Large intestine (tissue), 12 donors: ENCODE measurements at places on chromosomes 3 and 15.

DNA sequence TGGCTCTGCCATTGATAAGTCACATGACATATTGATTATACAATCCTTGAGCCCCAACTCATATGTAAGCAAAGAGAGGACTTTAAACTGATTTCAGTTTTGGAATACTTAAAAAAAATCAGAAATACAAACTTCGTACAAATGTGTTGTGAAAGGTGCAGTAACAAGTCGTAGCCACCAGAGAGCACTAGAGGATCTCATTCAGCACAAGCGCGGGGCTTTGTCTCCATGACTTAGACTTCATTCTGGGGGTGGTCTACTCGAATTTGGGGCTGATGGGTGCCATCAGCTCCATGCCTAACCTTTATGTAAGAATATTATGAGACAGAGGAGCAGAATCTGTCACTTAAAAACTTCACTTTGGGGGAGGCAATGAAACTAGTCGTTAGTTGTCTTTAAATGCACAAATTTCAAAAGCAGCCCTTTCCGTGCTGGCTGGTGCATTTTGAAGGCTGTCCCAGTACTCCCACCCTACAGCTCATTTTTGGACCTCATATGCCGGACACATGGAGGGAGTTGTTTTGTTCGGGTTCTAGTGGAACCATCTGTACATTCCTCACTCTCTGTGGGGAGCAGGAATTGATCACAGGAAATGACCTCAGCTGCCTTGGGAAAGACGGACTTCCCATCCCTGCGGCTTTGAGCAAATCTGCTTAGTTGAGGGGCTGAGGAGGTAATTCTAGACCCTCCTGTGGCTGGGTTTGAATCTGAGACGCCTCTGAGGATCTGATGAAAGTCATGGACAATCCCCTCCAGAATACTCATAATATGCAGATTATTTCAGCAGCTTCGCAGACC lies 27.5 kb upstream of the MASP1 start:
- peak; percentile 37 for DNase-seq

GRCh38 chr15:92071045-92071634 lies 217.6 kb downstream of the SLCO3A1 start:
- DNase-seq, result no peak

GRCh38 chr3:37955918-37956707 lies 34.5 kb upstream of the VILL start:
- no peak for DNase-seq

- DNase-seq, result no peak
Measured at GRCh38 chr3:27686642-27687041, 35.5 kb downstream of the EOMES start.

- DNase-seq, result no peak
Measured at GRCh38 chr3:99907959-99908544, 90.4 kb downstream of the CMSS1 start.

GRCh38 chr3:193970773-193971206 lies 165.2 kb upstream of the HES1 start:
- peak; percentile 46 for DNase-seq

DNA sequence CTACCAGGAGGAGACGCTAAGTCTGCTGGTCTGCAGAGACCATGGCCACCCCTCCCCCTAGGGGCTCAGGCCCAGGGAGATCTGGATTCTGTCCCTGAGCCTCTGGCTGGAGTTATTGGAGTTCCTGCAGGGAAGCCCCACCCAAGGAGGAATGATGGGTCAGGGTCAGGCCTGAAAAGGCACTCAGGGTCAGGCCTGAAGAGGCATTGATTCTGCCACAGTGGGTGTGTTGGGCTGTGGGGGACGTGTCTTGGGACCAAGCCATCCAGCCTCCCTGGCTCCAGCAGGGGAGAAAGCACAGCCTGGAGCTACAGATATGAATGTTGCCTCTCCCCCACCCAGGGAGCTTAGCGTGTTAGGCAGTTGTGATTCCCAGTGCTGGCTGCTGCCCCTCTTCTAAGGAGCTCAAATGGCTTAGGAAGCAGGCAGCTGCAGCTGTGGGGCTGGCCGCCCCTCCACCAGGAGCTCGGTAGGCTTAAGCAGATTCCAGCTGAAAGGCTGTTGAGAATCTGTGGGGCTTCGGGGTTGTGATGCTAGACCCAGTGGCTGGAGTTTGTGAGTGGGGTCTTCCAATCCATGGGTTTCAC lies 176.7 kb downstream of the CHL1 start:
- DNase-seq, result no peak

DNA sequence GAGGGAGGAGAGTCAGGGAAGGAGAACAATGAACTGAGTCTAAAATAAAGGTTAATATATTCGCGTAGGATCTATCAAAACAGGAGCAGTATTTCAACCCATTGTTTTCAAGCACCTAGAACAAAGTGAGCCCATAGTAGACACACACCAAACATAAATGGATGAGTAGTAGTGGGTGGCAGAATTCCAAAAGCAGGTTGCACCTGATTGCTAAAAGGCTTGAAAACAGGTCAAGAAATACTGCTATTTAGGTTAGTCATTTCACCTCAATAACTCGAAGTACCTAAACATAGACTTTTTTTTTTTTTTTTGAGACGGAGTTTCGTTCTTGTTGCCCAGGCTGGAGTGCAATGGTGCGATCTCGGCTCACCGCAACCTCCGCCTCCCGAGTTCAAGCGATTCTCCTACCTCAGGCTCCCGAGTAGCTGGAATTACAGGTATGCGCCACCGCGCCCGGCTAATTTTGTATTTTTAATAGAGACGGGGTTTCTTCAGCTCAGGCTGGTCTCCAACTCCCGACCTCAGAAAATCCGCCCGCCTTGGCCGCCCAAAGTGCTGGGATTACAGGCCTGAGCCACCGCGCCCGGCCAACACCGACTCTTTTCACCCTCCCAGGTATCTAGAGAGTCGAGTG lies 855 bp upstream of the ABHD5 start:
- no peak for DNase-seq

GRCh38 chr3:56787258-56787775 lies 14.4 kb downstream of the ARHGEF3 start:
- no peak for DNase-seq

DNA sequence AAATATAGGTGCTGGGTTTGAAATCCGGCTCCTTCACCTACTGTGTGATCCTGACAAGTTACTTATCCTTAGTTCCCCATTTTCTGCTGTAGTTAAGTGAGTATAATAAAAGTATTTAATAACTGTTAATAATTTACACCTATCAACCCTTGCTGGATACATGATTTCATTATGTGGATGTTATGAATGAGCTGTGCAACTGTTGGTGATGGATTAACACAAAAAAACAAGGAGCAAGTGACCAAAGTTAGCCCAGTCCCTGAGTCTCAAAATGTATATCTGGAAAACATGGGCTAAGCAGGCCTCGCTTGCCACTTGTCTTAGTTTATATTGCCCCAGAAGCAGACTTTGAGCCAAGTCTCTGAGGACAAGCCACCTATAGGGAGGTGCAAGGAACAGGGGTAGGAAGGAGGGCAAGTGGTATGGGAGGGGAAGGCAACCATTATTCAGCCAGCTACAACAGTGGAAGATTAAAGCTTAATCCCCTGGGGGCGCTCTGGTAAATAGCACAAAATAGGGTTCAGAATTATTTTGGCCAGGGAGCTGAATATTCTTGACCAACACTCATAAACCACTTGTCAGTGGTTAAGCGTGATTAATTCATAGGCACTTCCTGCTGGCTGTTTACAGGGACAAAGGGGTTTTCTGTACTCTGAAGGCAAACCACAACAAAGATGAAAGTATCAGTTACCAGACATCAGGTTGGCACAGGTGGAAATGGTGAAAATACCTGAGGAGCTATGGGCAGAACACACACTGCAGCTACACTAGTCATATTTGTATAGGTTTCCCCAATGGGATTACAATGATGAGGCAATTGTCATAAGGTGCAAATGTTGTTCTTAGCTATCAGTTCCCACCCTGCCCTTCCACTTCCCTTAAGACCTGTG lies 76.2 kb downstream of the TRIM42 start:
- DNase-seq, result no peak

DNA sequence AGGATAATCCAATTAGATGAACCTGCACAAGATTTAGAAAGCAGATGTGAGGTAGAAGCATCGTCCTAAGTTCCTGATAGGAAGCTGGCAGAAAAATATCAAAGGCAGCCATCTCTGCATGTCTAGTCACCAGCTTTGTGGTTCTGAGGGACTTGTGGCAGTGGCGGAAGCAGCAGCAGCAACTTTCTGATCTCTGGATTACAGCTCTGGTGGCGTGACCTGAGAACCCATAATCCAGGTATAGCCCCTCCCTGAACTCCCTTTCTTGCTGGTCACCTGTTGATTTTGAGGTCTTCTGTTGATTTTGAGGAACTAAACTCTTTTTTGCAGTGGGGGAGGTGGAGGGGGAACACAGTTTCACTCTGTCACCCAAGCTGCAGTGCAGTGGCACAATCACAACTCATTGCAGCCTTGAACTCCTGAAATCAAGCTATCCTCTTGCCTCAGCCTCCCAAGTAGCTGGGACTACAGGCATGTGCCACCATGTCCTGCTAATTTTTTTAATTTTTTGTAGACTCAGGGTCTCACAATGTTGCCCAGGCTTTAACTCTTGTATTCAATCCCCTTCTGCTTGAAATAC lies 7.9 kb downstream of the FSIP1 start:
- DNase-seq, result no peak

DNA sequence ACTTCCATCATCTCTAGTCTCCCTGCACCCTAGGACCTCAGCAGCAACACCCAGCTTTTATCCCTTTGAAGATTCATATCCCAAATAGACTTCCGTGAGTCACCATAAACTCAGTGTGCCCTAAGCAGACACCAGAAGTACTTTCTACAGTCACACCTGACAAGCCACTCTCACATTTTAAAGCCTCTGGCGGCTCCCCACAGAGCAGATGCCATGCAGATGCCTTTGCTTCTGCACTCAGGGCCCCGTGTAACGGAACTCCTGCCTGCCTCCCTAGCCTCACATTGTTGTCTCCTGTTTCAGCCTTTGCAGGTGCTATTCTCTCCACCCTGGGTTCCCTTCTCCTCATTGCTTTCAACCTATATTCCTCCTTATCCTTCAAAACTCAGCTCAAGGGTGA lies 155.5 kb upstream of the SLC24A5 start:
- DNase-seq, result no peak

- DNase-seq, result no peak
Measured at GRCh38 chr3:126952261-126952982, 30.5 kb upstream of the PLXNA1 start.

DNA sequence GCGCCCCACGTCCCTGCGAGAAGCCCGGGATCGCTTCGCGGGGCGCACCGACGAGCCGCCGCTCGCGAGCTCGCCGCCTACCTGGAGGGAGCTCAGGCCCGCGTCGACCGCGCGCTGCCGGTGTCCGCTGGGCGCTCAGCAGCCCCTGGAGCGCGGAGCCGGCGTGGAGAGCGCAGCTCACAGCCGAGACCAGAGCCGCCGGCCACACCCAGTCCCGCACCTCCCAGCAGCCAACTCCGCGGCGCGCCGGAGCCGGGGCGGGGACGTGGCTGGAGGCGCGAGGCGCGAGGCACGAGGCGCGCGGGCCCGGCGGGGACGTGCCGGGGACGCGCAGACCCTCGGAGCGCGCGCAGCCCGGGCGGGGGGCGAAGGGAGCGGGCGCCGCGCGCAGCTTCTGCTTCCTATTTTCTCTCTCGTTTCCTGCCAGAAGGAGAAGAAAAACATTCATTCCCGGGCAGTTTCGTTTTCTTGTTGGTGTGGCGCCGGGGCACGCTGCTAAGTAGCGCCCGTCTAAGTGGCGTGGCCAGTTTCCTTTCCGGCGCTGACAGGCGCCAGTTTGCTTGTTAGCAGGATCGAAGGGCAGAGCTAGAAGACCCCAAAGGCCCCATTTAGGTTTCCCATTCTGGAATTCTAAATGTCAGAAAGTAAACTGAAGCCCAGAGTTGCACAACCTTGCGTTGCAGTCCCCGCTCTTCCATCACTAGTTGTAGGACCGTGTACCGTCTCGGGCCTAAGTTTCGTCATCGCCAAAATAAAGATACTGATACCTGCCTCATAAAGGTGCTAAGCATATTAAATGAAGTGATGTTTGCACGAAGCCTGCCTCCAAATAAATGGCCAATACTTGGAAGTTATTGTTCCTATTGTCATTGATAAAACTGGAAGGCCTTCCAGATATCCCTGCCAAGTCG lies at the start of gene GNB4:
GNB4 (minus strand) TSS at position 206 of the 911 bp plus-strand sequence. CDS start 25,270 bp downstream, outside the sequence.
- DNase-seq, result peak; percentile 87

DNA sequence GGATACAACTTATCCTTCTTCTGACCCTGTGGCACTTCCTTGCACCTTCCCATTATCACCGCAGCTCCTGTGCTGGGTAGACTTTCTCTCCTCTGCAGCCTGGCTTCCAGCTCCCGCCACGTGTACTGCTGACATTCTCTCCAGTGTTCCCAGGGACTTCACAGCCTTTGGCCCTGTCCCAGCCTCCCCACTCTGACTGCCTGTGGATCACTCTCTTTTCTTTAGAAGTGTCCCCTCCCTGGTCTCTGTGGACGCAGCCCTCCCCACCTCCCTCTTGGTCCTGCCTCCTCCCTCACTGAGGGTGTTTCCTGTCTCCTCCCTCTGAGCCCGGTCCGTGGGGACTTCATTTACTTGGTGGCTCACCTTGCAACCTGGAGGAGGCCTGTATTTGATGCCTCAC lies 17.4 kb downstream of the PDIA5 start:
- DNase-seq, result no peak

DNA sequence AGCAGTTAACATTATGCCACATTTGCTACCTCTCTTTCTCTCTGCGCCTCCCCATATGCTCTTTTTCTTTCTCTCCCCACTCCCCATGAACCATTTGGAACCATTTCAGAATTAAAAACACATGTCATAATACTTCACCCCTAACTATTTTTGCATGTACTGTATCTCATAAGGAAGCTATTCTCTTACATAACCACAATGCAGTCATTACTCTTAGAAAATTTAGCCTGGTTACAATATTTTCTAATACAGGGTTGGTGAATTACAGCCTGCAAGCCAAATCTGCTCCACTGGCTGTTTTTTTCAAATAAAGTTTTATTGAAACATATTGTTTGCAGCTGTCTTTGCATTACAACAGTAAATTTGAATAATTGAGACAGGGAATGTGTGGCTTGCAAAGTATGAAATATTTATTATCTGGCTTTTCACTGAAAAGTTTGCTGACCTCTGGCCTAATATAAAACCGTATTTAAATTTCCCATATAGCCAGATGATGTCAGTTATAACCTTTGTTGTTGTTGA lies 62.8 kb downstream of the SGO1 start:
- no peak for DNase-seq

- DNase-seq, result no peak
Measured at GRCh38 chr15:88029696-88030095, 226.8 kb downstream of the NTRK3 start.

DNA sequence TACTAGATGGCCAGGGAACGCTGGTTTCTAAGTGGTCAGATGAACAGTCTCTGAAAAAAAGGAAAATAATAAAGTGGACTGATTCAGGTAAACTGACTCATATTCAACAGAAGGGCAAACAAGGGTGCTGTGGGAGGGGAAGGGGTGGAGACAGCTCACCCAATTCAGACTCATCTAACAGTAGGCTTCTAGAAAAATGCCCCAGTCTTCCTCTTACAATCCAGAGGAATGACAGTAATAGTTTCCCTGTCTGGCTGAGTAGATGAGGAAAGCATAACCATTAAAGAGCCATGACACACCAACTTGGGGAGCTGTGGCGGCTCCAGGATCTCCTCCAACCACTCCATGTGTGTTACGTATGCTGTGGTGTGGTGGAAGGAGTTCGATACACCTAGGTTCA lies 231.4 kb upstream of the UMPS start:
- DNase-seq, result no peak

GRCh38 chr15:58505581-58505980 lies 73.8 kb downstream of the LIPC start:
- no peak for DNase-seq
